ENCODE measurements at places on chromosomes 4 and X.

GRCh38 chrX:97102938-97103337, 219.2 kb downstream of the RPA4 start:
- DNase-seq = no peak

GRCh38 chr4:96708766-96709165, 868.9 kb downstream of the PDHA2 start:
- no peak for DNase-seq

GRCh38 chr4:126396703-126397102, 1081.9 kb downstream of the FAT4 start:
- no peak for DNase-seq

DNA sequence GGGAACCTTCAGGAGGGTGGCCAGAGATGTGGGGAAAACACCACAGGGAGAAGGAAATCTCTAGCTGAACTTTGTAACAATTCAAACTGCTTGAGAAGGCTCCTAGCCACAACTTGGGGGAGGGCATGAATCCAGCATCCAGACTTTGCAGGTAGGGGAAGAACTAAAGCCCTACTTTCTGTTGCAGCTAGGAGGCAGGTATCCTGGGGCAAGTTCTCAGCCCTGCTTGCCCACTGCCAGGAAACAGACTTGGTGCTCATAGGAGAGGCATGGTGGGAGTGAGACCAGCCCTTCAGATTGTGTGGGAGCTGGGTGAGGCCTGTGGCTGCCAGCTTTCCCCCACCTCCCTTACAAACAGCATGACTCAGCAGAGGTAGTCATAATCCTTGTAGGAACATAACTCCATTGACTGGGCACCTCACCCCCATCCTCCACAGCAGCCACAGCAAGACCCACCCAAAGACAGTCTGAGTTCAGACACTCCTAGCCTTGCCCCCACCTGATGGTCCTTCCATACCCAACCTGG, 209.5 kb upstream of the CPEB2 start:
- no peak for DNase-seq

DNA sequence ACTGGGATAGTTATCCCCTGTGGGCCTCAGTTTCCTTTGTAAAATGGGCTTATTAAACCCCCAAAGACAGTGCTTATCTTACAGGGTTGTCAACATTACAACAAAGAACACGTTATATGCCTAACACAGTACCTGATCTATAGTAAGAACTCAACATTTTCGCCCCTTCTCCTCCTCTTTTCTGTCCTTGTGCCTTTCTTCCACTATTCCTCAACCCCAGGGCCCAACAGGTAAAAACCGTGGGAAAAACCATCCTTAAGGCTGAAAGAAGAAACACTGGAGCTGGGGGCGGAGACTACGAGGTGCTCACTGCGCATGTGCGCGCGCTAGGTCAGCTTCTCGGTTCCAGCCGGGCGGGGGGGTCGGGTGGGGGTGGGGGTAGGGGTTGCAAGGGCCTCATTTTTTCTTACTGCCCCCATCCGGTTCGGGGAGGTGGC, 426 bp upstream of the XIAP start:
- no peak for DNase-seq

DNA sequence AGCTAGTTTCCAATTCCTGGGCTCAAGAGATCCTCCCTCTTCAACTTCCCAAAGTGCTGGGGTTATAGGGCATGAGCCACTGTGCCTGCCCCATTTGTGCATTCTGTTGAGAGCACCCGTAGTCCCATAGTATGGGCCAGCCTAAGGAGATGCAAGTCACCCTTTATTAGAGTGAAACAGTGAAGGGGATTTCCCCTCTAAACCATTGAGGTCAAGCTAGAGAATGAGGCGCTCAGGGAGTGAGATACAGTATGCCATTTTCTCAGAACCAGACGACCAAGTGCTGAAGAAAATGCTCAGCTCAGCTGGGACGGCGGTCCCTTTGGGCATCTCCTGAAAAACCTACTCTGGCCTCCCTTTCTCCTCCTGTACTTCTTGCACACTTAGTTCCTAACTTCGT, 18.7 kb downstream of the RNF4 start:
- no peak for DNase-seq

DNA sequence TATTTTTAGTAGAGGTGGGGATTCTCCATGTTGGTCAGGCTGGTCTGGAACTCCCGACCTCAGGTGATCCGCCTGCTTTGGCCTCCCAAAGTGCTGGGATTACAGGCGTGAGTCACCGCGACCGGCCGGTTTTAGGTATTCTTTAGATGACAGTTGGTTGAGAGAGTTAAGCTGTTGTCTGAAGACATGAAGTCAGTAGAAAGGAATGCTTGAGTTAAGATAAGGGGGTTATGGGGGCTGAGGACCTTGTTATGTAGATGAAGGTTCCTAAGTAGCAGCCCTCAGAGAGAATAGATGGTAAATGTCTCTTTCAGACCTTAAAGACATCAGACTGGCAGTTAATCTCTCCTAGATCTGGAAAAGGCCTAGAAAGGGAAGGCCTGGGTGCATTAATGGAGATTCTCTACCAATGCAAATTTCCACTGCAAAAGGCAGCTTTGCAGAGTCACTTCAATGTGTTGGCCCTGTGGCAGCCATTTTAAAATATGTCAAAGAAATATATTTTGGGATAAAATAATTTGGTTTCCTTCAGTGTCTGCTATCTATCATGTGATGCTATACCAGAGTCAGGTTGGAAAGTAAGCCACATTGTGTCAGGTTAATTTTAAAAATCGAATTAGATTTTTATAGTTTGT, 6.4 kb upstream of the ZNF674 start:
- no peak for DNase-seq

GRCh38 chr4:19655666-19656065, 596.0 kb upstream of the SLIT2 start:
- no peak for DNase-seq

- DNase-seq = no peak
These were observed 94.2 kb upstream of the NKX1-1 start for GRCh38 chr4:1500231-1500965.

DNA sequence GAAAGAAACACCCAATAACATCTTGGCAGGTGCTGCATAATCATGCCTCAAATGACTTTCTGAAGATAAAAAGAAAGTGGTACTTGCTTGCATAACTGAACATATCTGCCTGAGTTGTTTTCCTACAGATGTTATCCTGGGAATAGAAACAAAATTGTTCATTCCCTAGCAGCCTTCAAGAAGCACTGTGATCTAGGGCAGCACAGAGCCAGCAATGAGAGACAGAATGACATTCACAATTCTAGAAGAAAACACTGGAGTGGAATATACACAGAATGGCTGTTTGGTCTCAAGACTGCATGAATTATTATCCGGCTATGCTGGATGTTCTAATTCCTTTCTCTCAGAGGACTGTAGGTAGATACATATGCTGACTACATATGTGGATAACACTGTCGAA, 790.9 kb downstream of the PDHA2 start:
- DNase-seq = no peak

- no peak for DNase-seq
These were observed 98.4 kb upstream of the TENM3 start for GRCh38 chr4:182144626-182145333.

DNA sequence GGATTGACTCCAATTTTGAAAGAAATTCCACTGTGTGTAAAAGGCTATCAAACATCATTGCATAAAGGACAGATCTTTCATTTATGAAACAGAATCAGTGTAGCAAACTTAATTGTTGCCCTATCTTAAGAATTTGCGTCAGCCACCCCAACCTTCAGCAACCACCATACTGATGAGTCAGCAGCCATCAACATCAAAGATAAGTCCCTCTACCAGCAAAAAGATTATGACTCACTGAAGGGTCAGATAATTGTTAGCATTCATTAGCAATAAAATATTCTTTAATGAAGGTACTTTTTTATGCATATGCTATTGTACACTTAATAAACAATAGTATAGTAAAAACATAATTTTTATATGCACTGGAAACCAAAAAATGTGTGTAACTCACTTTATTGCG, 15.8 kb upstream of the GRSF1 start:
- DNase-seq = no peak

GRCh38 chrX:112643721-112644120, 36.0 kb downstream of the LHFPL1 start:
- DNase-seq = no peak
